ENCODE measurements at places on chromosomes 5 and 9. TPM values are rescaled to one million over a fixed set of nuclear protein-coding genes. Genes with fewer than 3 reads are reported as not detected.

IL3 gene
- total RNA-seq: not detected

TTC23L gene
- total RNA-seq: 0.62 TPM

PAIP2 gene
- 52.6 TPM for total RNA-seq

DMRT3 gene
- total RNA-seq: not detected

ZNF454 gene
- total RNA-seq: not detected

SMIM27 gene
- 1.9 TPM for total RNA-seq

FPGS gene
- 57.8 TPM for total RNA-seq

GFI1B gene
- total RNA-seq: not detected

MSX2 gene
- 1.4 TPM for total RNA-seq

RXRA gene
- 16.5 TPM for total RNA-seq

BSPRY gene
- total RNA-seq: 0.36 TPM

IL5 gene
- not detected for total RNA-seq

ORM2 gene
- not detected for total RNA-seq

CDC14B gene
- 13.3 TPM for total RNA-seq

NDUFS4 gene
- 74.7 TPM for total RNA-seq

STING1 gene
- total RNA-seq: 26.2 TPM

TXNDC8 gene
- not detected for total RNA-seq

GPR150 gene
- 0.34 TPM for total RNA-seq

KCNN2 gene
- total RNA-seq: 10.3 TPM

SHLD3 gene
- total RNA-seq: 6.2 TPM

OBP2B gene
- total RNA-seq: not detected

C8G gene
- total RNA-seq: not detected

LRRC70 gene
- 0.34 TPM for total RNA-seq

EGFLAM gene
- not detected for total RNA-seq

FOXD4L3 gene
- under 0.01 TPM for total RNA-seq

SPATA31D4 gene
- not detected for total RNA-seq

CDH12 gene
- under 0.01 TPM for total RNA-seq

IFNA2 gene
- not detected for total RNA-seq

NUTM2F gene
- not detected for total RNA-seq

PDLIM4 gene
- 59.9 TPM for total RNA-seq

TLX3 gene
- not detected for total RNA-seq

SPATA31C1 gene
- total RNA-seq: not detected

SLC1A1 gene
- total RNA-seq: 1.7 TPM

FAM221B gene
- total RNA-seq: not detected

CCNO gene
- 1.5 TPM for total RNA-seq

TICAM2 gene
- total RNA-seq: 1.00 TPM

Data from melanocyte of skin (primary cell).